AG04450 (cell line): ENCODE measurements at places on chromosomes 11 and 22.

GRCh38 chr11:10486161-10486840, 31.2 kb downstream of the AMPD3 start:
- DNase-seq, result no peak

DNA sequence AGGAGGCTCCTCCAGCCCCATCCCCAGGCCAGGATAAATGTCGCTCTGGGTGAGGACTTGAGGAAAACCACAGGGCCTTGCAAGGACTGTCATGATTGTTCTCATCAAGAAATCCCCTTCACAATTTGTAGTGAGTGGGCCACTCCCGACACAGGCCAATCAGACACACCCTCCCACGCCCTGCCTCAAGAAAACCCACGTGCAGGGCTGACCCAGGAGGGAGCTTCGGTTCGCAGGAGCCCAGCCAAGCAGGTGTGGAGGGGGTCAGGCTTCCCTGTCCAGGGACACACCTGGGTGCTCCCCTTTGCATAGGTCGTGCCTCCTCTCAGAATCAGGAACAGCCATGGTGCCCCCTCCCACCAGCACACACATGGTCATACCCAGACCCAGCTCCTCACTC, 43.2 kb downstream of the SHANK2 start:
- no peak for DNase-seq

DNA sequence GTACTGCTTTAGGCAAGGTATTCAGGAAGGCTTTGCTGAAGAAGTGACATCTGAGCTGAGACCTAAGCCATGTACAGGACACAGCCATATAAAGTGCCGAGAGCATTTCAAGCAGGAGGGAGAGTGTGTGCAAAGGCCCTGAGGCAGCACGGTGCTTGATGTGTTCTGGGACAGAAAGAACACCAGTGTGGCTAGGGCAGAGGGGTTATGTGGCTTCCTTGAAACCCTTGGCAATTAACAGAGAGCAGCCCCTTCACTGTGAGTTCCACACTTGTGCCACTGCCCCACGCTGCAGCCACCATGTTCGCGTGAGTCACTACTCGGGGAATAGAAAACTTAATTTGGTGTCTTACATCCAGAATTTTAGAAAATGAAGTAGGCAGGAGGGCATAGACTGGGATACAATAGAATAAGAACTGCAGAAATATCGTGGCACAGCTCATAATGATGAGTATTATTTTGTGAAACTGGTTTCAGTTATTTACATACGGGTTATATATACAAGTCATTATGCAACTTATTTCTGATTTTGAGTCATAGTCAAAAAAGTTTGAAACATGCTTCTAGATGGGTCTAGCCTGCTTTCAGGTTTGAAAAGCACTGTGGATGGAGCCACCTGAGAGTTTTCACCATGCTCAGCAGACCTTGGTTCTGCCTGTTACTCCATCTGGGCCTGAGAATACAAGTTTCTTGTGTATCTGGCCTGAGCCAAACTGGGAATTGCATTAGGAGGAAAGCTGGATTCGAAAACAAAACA, 11.8 kb downstream of the IL10RA start:
- DNase-seq, result no peak

GRCh38 chr11:56967726-56968125, 21.0 kb upstream of the OR5AK2 start:
- no peak for DNase-seq

GRCh38 chr22:37309211-37310074, 27.1 kb downstream of the CYTH4 start:
- DNase-seq, result no peak

- DNase-seq, result no peak
These were observed 1169.3 kb downstream of the LRRC4C start for GRCh38 chr11:40290171-40290631.

DNA sequence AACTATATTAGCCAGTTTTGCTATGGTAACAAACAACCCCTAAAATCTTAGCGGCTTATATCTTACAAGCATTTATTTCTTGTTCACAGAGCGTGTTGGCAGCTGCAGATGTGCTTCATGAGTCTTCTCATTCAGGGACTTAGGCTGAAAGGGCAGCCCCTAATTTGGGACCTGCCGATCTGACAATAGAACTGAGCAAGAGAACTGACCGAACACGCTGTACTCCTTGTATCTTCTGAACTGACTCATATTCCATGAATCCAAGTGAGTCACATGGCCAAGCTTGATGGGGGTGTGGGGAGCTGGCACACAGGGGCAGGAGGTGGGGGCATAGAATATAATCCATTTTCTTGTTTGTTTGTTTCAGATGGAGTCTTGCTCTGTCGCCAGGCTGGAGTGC, 481.7 kb upstream of the CADM1 start:
- no peak for DNase-seq

GRCh38 chr11:134069426-134070341, 812 bp downstream of the JAM3 start:
- no peak for DNase-seq
